ENCODE measurements at places on chromosomes 6 and 20.

DNA sequence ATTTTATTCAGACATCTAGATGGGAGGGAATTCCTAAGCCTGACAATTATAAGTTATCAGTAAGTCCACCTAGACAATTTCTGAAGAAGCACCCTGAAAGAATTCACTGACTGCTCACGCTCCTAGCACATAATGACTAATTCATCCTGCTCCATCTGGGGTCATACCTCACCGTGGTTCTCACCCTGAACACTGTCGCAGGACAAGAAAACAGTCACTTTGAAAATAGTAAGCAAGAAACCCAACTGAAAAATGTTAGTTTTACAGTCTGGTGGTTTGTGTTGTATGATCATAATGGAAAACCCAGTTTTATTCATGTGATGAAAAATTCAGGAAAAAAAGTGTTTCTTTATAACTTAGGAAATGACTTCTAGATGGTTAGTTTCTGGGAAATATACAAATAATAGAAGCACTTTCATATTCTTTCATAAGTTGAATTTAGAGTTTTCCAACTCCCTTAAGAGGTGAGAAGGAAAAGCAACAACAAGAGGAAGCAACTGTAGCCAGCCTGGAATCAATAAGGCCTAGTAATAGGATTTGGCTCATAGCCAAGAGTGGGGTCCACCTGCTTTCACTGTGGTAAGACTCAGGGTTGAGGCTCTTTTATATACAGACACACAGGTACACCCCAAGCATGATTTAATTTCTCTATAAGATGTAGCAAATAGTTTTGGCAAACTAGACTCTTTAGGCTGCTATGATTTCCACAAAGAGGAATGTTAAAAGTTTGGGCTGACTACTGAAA, 94.1 kb downstream of the HIVEP2 start:
- no peaks in the 10 kb centered on the region for H3K27me3 ChIP-seq
- peak overlapping the region; percentile 66 for H3K27ac ChIP-seq
- no peak for DNase-seq
- H3K4me3 ChIP-seq: peak overlapping the region; percentile 32
- H3K4me1 ChIP-seq: peaks cover 94% of the 10 kb centered on the region

- H3K4me3 ChIP-seq: no peak overlapping the region
- no peaks in the 10 kb centered on the region for H3K27me3 ChIP-seq
- DNase-seq: no peak
- H3K27ac ChIP-seq: no peak overlapping the region
Measured at GRCh38 chr6:136429264-136430065, 120.8 kb downstream of the MAP7 start.

GRCh38 chr20:41175727-41176330, 38.5 kb downstream of the PLCG1 start:
- no peaks in the 10 kb centered on the region for H3K4me1 ChIP-seq
- no peak overlapping the region for H3K4me3 ChIP-seq
- H3K27me3 ChIP-seq: no peaks in the 10 kb centered on the region
- no peak overlapping the region for H3K27ac ChIP-seq
- H3K36me3 ChIP-seq: peaks cover 17% of the 10 kb centered on the region

DNA sequence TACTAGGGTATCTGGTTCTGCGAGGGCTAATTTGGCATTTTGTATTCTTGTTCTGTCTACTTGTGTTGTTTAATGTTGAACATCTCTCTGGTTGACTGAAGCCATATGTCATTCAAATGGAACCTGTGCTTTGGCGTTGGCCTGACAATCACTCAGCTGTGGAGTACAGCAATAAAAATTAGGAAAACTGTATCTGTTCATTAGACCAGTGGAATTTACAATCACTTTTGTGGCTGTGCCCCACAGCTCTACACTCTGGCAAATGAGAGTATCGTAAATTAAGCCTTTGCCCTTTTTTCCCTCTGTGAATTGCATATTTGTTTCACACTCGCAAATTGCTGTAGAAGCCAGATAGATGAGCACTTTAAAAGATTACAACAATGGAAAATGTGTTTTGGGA, 102.0 kb downstream of the ARID1B start:
- no peak for DNase-seq
- no peak overlapping the region for H3K4me3 ChIP-seq
- H3K27me3 ChIP-seq: no peaks in the 10 kb centered on the region
- no peaks in the 10 kb centered on the region for H3K36me3 ChIP-seq
- no peak overlapping the region for H3K27ac ChIP-seq

DNA sequence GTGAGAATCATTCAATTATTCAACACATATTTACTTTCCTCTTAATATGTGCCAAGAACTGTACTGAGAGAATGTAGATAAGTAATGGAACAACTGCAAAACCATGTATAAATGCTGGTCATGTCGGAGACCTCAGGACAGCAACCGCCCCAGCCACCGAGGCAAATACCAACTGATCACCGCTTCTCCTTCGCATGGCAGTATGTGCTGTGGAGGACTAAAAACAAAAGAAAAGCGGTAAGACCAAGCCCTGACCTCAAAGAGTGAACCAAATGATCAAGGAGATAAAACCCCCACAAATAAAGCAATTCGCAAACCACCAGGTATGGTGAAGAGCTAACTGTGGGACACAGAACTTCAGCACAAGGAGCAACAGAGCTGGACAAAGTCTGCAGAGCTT, 104.3 kb downstream of the TRERF1 start:
- DNase-seq: no peak
- no peaks in the 10 kb centered on the region for H3K27me3 ChIP-seq
- H3K4me1 ChIP-seq: no peaks in the 10 kb centered on the region

DNA sequence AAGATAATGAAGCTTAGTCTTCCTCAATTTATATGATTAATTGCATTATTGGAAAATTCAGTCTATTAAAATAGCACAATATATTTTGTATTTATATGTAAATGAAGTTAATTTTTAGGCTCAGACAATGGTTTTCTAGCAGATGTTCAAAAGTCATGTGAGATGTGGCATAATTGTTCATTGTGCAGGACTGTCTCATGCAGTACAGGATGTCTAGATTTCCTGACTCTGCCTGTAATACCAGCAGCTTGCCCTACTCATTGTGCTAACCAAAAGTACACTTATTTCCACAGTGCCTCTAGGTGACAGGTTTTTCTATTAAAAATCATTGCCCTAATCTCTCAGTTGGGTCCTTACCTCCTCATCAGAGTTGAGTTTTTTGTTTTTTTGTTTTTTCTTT, 12.4 kb downstream of the RALGAPB start:
- H3K36me3 ChIP-seq: peaks cover 6% of the 10 kb centered on the region
- no peaks in the 10 kb centered on the region for H3K27me3 ChIP-seq
- no peak for DNase-seq
- peaks cover 3% of the 10 kb centered on the region for H3K4me1 ChIP-seq
- H3K27ac ChIP-seq: no peak overlapping the region

DNA sequence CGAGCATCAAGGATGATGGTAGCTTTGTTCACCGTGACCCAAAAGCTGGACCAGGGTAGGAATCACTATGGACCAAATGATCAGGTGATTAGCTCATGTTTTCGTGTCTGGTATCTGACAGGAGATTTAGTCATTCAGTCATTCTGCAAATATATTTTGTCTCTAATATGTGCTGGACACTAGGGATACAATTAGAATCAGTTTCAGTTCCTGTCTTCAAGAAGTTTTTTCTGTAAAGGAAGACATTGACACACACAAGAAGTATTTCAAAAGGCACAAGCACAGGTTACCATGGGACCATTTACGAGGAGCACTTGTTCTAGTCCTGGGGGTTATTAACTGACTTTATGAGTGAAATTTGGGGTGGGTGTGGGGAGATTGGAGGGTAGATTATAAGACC, 244.9 kb downstream of the HIVEP2 start:
- no peaks in the 10 kb centered on the region for H3K27me3 ChIP-seq
- no peaks in the 10 kb centered on the region for H3K36me3 ChIP-seq
- H3K4me1 ChIP-seq: no peaks in the 10 kb centered on the region
- no peak overlapping the region for H3K4me3 ChIP-seq

DNA sequence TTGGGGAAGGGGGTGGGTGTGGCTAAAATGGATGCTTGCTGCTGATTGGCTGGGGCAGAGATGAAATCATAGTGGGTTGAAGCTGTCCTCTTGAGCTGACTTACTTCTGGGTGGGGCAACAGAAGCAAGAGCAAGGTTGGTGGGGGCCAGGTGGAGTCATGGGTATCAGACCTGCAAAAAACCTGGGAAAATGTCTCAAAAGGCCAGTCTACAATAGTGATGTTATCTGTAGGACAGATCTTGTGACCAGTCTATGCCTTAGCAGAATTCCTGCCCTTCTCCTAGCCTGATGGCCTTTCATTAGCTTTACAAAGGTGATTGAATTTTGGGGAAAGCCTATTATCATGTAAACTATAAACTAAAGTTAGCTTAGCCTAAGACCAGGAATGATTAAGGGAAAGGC, 945.7 kb downstream of the KIF16B start:
- no peak overlapping the region for H3K27ac ChIP-seq
- no peaks in the 10 kb centered on the region for H3K36me3 ChIP-seq
- no peaks in the 10 kb centered on the region for H3K4me1 ChIP-seq

- no peak for DNase-seq
- no peaks in the 10 kb centered on the region for H3K27me3 ChIP-seq
- H3K4me1 ChIP-seq: no peaks in the 10 kb centered on the region
Measured at GRCh38 chr6:89508755-89509563, 76.0 kb downstream of the ANKRD6 start.

DNA sequence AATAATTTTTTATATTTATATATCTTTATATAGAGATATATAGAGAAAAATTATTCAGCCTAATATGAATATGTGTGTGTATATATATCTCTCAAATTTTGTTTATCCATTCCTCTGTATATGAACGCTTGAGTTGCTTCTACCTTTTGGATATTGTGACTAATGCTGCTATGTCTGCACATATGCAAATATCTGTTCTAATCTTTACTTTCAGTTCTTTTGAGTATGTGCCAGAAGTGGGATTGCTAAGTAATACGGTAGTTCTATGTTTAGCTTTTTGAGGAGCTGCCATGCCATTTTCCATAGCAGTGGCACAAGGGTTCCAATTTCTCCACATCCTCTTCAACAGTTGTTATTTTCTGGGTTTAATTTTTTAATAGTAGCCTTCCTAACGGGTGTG, 72.8 kb upstream of the CEP85L start:
- no peaks in the 10 kb centered on the region for H3K36me3 ChIP-seq
- DNase-seq: no peak
- H3K4me1 ChIP-seq: peaks cover 18% of the 10 kb centered on the region

- DNase-seq: no peak
- no peaks in the 10 kb centered on the region for H3K27me3 ChIP-seq
- H3K27ac ChIP-seq: no peak overlapping the region
- H3K36me3 ChIP-seq: no peaks in the 10 kb centered on the region
- H3K4me3 ChIP-seq: no peak overlapping the region
Measured at GRCh38 chr6:148358196-148358785, 15.7 kb downstream of the SASH1 start.

- H3K4me3 ChIP-seq: no peak overlapping the region
- H3K36me3 ChIP-seq: no peaks in the 10 kb centered on the region
- no peak overlapping the region for H3K27ac ChIP-seq
- no peaks in the 10 kb centered on the region for H3K27me3 ChIP-seq
- no peak for DNase-seq
Measured at GRCh38 chr6:85121158-85121557, 328.7 kb upstream of the NT5E start.

DNA sequence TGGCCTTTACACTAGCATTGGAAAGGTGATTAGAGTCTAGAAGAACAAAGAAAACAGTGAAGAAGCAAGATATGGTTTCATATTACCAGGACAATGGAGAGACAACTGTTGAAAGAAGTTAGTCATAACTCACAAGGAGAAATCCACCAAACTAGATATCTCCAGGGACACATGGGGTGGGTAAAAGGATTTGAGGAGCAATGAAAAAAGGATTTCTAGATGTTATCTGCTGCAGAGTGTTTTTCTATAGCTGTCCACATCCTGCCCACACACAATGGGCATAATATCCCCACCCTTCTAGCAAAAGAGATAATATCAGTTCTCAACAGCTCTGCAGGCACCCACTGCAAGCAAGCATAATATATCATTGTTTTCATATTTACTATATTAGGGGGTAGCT, 303.1 kb downstream of the HAO1 start:
- no peaks in the 10 kb centered on the region for H3K36me3 ChIP-seq
- no peaks in the 10 kb centered on the region for H3K27me3 ChIP-seq
- H3K27ac ChIP-seq: no peak overlapping the region
- DNase-seq: no peak
- H3K4me1 ChIP-seq: no peaks in the 10 kb centered on the region

DNA sequence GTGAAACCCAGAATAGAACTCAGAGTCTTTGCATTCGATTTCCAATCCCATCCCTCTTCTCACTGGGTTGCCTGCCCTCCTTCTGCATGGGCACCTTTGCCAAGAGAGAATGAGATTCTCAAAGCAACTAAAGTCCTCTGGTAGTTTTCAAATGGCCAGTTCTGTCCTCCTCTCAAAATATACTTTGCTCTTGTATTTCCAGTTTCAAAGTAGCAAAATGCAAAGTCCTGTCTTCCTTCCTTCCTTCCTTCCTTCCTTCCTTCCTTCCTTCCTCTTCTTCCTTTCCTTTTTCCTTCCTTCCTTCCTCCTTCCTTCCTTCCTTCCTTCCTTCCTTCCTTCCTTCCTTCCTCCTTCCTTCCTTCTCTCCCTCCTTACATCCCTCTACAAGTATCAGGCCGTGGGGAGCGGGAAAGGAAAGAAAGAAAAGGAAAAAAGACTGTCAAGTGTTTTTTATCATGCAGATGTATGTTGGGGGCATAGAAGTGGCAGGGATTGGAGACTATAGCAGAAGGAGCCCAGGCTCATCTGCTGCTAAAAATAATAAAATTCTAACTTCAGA, 265.2 kb downstream of the CD83 start:
- DNase-seq: no peak
- H3K27me3 ChIP-seq: no peaks in the 10 kb centered on the region
- no peak overlapping the region for H3K27ac ChIP-seq
- H3K4me1 ChIP-seq: no peaks in the 10 kb centered on the region

DNA sequence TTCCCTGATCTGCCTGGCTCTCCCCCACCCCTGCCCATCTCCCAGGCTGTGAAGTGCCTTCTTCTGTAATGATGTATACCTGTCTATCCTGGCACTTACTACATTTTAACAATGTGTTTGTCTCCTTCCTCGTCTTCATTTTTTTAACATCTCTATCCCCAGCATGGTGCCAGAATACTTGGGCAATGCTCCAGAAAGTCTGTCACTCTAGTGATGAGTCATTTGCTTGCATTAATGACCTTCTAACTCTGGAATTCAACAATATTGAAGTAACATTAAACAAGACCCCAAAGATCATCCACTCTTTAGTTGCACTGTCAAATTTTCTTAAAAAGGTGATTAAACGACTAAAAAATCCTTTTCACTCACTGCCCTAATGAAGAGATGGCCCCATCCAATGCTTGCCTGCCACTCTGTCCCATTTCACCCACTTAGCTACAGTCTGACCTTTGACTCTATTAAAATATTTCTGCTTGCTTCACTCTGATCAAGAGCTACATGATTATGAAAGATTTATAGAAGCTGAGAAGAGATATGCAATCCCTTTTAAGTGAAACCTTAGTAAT, 7.7 kb upstream of the KLHL31 start:
- H3K4me1 ChIP-seq: no peaks in the 10 kb centered on the region
- no peak overlapping the region for H3K4me3 ChIP-seq
- no peak overlapping the region for H3K27ac ChIP-seq
- no peaks in the 10 kb centered on the region for H3K36me3 ChIP-seq
- H3K27me3 ChIP-seq: no peaks in the 10 kb centered on the region

- no peak for DNase-seq
- H3K4me1 ChIP-seq: no peaks in the 10 kb centered on the region
- H3K27ac ChIP-seq: no peak overlapping the region
- H3K4me3 ChIP-seq: no peak overlapping the region
- no peaks in the 10 kb centered on the region for H3K27me3 ChIP-seq
- H3K36me3 ChIP-seq: no peaks in the 10 kb centered on the region
Measured at GRCh38 chr20:5215672-5216304, 89.0 kb downstream of the CDS2 start.

- H3K36me3 ChIP-seq: no peaks in the 10 kb centered on the region
- H3K27ac ChIP-seq: no peak overlapping the region
- H3K4me1 ChIP-seq: no peaks in the 10 kb centered on the region
- H3K27me3 ChIP-seq: no peaks in the 10 kb centered on the region
- no peak overlapping the region for H3K4me3 ChIP-seq
Measured at GRCh38 chr6:124420116-124420840, 542.0 kb upstream of the RNF217 start.
